ENCODE measurements at places on chromosomes 2 and 18.
A peak's percentile ranks its signal among the peaks of the same experiment; 100 is the strongest.

- DNase-seq = no peak
Measured at GRCh38 chr2:127404466-127405254, 13.6 kb upstream of the PROC start.

DNA sequence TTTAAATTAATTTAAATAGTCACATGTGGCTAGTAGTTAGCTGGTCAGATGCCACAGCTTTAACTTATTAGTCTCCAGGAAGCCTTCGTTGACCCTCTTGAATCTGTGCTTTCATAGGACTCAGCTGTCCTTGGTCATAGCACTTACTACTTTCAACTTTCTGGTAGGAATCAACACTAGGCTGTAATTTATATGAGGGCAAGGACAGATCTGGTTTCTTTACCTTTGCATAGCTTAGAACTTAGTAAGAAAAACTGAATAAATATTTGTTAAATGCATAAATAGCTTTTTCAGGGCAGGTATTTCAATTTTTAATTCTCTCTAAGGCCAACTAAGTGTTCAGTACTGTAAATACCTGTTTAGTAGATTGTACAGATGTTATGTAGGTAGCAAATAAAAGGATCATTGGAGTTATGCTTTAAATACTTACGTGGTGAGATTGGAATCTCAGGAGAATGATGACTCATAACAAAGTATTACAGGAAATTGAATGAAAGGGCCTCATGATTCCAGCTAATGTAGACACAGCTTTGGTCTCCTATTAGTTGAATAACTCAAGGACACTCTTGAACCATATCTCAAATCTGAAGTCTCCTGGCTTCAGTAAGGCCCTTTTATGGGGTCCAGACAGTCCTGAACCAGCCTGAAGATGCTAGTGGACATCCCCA lies 2.6 kb downstream of the CLIP4 start:
- no peak for DNase-seq

DNA sequence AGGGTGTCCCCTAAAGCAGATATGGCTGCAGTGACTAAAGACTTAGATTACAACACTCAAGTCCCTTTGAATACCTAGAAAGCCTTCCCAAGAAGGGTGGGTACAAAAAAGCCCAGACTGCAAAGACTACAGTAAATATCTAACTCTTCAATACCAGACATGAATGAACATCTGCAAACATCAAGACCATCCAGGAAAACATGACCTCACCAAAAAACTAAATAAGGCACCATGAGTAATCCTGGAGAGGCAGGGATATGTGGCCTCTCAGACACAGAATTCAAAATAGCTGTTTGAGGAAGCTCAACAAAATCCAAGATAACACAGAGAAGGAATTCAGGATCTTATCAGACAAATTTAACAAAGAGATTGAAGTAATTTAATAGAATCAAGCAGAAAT lies 138.2 kb upstream of the OTOS start:
- no peak for DNase-seq

DNA sequence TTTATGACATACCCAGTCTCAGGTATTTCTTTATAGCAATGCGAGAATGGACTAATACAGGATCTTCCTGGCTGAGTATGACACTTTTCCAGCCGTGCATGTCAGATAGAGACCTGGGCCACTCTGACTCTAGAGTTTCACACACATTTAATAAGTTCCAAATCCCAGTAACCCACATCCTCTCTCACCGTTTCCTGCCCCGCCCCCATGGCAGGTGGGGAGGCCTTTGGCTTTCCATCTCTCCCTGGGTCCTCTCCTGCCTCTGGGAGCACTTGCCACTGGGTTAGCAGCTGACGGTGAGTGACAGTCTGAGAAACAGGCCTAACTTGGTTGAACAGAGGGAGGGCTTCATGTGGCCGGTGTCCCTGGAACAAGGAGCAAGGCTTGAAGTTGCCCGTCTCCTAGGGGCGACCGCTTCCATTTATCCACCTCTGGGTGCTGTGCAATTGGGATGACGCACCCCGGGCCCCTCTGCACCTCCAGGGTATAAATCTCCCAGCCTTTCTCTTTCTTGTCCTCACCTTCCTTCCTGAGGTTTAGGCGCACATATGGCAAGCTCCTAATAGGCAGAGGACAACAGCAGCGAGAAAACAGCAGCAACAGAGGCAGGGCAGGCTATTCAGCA lies 152.7 kb upstream of the HDAC4 start:
- DNase-seq = no peak

GRCh38 chr18:67108894-67109293 lies 407.6 kb downstream of the DSEL start:
- no peak for DNase-seq

DNA sequence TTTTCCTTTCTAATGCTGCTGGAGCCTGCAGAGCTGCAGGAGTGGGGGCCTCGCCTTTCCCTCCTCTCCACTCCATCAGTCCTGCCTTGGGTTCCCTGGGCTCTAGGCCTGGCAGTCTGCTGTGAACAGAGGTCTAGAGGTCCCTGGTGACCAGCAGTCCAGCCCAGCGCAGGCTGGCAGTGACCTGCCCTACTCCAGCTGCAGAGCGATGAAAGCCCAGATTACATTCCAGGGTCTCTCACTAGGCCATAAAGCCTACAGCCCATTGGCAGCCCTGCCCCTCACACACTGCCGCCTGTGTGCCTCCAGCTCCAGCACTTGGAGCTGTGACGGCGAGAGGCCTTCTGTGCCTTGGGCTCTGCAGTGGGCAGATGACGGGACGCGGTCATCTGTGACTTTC lies 14.8 kb upstream of the MAL start:
- no peak for DNase-seq

DNA sequence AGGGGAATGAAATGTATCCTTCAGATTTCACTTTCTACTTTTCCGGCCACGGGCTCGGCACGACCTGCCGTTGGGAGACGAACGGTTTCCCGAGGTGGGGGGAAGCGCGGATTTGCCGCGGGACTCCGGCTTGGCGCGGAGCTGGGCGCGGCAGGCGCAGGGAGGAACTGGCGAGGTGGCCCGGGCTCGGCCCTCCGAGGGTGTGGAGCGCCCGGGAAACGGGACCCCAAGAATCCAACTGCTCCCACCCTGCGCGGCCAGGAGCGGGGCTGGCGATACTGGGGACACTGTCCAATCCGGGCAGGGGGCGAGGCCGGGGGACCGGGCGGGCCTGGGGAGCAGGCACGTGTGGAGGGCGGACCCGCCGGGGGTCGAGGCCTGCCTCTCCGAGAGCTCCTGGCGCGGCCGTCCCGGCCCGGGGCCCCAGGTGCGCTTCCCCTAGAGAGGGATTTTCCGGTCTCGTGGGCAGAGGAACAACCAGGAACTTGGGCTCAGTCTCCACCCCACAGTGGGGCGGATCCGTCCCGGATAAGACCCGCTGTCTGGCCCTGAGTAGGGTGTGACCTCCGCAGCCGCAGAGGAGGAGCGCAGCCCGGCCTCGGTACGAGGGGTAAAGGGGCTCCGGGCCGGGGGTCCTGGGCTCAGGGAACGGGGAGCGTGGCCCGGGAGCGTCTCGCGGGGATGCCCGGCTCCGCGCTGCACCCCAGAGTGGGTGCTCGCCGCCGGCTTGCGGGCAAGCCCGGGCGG lies at the start of gene ANXA4:
Gene ANXA4, plus strand, starts transcription at position 560 of the 747 bp plus-strand sequence. CDS start 39,432 bp downstream, outside the sequence.
- DNase-seq = no peak

DNA sequence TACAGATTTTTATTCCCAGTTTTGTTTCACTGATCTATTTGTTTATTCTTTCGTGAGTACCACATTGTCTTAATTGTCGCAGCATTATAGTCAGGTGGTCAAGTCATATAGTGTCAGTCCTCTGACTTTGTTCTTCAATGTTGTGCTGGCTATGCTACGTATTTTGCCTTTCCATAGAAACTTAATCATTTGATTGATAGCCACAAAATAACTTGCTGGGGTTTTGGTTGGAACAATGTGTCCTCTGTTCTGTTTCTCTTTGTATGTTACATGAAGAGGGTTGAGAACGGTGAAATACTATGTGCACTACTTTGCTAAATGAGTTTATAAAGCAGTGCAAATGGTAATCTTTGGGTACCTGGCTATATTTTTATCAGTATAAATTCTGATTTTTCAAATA lies 64.9 kb upstream of the TTC27 start:
- DNase-seq = no peak

- peak; percentile 52 for DNase-seq
Measured at GRCh38 chr2:172095146-172095904, 7.4 kb downstream of the DLX2 start.

GRCh38 chr2:136014411-136014810 lies 29.0 kb upstream of the DARS1 start:
- DNase-seq = no peak

All from activated CD8-positive, alpha-beta memory T cell treated with anti-CD3 and anti-CD28 coated beads for 1 hour (primary cell).